A375 (cell line): ENCODE measurements at places on chromosomes 12 and 14. TPM values are rescaled to one million over a fixed set of nuclear protein-coding genes. Genes with fewer than 3 reads are reported as not detected.

The KLRC2 gene
- 1.3 TPM in 1 of 2 replicates, not detected in the other for total RNA-seq

The IFT81 gene
- 16.1 and 16.2 TPM in 2 replicates for total RNA-seq

The M6PR gene
- 277 and 290 TPM in 2 replicates for total RNA-seq

The NFATC4 gene
- 8.6 and 12.2 TPM in 2 replicates for total RNA-seq

The TGFB3 gene
- total RNA-seq, result 2.4 and 2.5 TPM in 2 replicates

The ESRRB gene
- total RNA-seq, result 0.19 and 0.57 TPM in 2 replicates
